ENCODE measurements at places on chromosomes 16 and 17.

GRCh38 chr17:55294042-55294751, 29.4 kb downstream of the HLF start:
- DNase-seq = no peak

DNA sequence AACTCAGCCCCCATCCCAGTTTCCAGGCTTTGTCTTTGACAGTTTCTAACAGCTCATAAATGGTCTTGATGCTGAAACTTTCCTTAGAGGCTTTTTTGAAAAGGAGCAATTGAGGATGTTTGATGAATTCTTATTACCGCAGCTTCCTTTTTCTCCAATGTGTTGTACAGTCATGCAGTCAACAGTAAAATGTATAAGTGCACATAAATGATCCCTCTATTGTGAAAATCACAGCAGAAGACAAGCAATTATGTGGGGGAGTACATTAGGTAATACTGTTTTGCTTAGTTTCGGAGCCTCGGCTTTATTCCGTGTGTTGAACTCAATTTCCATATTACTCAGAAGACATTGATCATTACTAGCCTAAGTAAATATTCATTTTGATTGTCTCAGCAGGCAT, 673.7 kb downstream of the CDH8 start:
- no peak for DNase-seq

DNA sequence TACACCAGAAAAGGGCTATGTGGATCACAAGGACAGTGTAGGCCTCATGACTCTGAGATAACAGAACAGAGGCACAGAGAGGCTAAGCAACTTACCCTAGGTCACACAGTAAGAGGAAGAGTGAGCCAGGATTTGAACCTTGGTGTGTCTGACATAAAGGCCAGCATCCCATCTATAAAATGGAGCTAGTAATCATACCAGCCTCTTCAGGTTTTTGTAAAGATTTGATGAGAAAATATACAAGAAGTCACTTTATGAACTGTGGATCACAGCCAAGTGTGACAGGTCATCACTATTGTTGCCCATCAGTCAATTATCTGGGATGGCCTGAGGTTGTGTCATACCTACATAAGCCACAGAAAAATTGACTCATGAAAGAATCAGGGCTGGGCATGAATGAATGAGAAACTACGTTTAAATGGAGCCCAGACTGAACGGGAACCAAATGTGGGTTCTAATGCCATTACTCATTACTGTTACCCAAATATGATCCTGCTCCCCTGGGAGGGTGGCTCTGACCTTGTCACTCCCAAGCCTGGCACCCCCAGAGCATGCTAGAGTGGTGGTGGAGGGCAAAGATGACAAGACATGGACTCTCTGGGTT, 21.0 kb downstream of the FBXO39 start:
- no peak for DNase-seq

- DNase-seq = no peak
These were observed 9.4 kb downstream of the PLD6 start for GRCh38 chr17:17196776-17197175.

GRCh38 chr16:11640987-11641817, 27.1 kb upstream of the SNN start:
- DNase-seq = no peak
